HEK293T (cell line): ENCODE measurements at places on chromosomes 1 and 21.

GRCh38 chr1:53411541-53412152, 47.6 kb upstream of the DMRTB1 start:
- no peak for DNase-seq

GRCh38 chr1:160837558-160838205, 25.0 kb downstream of the CD244 start:
- no peak for DNase-seq

DNA sequence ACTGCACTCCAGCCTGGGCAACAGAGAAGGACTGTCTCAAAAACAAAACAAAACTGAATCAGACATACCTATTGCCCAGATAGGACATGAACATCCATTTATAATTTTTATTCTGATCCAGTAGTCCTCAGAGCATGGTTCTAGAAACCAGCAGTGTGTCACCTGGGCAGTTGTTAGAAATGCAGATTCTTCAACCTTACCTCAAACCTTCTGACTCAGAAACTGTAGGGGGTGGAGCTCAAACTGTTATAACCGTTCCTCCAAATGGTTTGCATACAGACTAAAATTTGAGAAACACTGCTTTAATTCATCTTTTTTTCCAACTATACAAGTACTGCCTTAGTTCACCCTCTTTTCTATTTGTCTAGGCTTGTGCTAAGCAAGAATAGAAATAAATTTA, 6.0 kb downstream of the NASP start:
- no peak for DNase-seq

DNA sequence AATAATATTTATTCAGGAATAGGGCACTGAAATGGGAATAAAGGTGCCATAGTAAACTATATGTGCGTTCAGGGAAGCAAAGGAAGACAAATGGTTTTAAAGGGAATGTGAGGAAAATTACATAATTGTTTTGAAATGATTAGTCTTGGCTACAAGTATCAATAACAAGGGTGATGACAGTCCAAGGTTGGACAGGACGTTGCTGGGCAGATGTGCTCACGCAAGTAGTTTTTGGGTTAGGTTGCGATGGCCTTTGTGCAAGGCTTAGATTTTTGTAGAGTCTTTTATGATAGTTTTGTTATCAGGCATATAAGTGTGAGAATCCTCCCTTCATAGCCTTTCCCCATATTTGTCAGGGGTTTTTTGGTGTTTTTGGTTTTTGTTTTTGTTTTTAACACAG, 57.0 kb downstream of the SPATA6 start:
- no peak for DNase-seq

DNA sequence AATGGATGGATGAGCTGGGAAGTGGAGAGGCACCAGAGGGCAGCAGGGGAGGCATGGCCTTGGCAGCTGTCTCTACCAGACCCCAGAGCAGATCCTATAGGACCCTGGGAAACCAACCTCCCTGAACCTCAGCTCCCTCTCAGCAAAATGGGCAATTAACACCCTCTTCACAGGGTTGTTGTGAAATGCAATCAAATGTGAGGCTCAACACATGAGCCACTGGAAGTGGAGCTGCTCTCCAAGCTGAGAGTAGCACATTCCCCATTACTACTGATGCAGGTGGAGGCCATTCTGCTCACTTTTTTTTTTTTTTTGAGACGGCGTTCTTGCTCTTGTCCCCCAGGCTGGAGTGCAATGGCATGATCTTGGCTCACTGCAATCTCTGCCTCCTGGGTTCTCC, 6.5 kb upstream of the SYNC start:
- no peak for DNase-seq

- DNase-seq: no peak
These were observed 2.9 kb downstream of the DDI2 start for GRCh38 chr1:15620155-15620545.

GRCh38 chr1:65955503-65955902, 162.8 kb downstream of the PDE4B start:
- no peak for DNase-seq

DNA sequence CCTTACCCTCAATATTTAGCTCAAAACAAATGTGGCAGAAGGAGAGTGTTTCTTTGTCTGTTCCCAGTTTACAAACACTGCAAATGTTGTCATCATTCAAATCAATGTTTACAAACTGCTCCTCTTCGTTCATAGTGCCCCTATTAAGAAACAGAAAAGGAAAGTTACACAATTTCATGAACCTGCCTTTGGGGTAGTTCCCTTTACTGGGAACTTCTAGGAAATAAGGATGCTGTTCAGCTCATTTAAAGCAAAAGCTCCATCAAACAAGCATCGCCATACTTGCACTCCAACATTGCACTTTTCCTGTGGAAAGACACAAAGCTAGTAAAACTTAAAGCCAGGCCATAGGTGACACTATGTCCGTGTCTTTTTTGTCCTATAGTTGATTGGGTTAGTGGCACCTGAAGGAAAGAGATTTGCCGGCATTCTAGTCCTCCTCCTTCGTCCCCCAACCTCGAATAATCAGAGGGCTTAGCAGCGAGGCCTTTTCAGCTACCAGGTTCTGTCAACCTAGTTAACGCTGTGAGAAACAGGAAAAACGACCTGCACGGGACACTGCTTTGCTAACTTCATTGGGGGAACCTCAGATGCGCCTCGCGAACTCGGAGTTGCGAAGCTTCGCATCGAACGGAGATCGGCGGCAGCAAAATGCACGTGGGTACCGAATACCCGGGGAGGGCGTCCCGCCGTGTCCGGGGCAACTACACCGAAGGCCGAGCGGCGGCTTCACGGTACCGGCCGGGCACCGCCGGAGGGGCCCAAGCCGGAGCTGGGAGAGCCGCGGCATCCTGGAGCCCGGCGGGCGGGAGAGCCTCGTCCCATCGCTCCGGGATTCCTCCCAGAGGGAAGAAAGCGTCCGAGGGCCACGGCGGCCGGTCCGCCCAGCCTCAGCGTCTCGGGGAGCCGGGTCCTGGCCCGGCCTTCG, 706 bp downstream of the C21orf91 start:
- peak; percentile 46 for DNase-seq

GRCh38 chr1:43225168-43225567, 44.6 kb upstream of the TMEM125 start:
- DNase-seq: no peak

DNA sequence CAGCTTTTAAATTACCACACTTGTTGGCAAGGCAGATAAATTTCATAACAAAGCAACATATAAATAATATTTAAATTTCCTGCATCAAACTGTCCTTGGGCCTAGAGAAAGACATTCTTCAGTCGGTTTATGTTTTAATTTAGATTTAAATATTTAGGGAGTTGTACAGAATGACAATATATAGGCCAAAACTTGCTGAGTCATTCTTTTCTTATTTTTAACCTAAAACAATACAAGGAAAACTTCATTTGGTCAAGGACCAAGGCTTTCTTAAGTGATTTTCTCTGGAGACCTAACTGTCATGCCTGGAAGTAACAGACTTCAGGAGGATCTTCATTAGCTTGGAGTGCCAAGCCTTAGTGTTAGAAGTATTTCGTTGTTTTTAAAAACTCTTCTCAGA, 5.6 kb downstream of the MAP10 start:
- no peak for DNase-seq

DNA sequence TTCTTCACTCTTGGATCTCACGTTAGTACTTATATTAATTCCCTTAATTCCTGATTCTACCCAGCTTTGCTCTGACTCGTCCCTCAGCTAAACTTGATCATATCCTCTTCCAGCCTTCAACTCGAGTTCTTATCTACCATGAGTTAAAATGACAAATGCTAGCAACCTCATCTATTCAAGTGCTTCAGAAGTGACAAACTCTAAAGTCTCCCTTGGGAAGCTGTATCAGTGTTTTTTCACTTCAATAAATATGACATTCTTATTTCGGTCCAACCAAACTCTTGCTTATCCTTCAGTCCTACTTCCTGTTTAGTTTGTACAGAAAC, 75.3 kb downstream of the FOXJ3 start:
- DNase-seq: no peak

DNA sequence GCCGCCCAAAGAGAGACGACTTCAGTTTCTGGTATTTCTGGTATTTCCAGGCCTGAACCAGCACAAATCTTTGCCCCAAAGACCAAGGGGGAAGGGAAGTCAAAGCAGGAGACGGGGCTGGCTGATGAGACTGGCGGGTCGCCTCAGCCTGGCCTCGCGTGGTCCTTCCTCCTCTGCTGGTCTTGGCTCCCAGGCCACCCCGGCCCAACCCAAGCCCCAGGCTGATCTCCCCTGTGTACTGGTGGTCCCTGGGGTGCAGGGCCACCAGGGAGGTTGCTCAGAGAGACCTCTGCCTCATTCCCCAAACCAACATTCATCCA, 19.9 kb downstream of the WNT4 start:
- DNase-seq: no peak

- DNase-seq: no peak
These were observed 1.9 kb upstream of the S100A3 start for GRCh38 chr1:153550827-153551500.

- DNase-seq: no peak
These were observed 2.1 kb upstream of the TNNI1 start for GRCh38 chr1:201423655-201424054.

DNA sequence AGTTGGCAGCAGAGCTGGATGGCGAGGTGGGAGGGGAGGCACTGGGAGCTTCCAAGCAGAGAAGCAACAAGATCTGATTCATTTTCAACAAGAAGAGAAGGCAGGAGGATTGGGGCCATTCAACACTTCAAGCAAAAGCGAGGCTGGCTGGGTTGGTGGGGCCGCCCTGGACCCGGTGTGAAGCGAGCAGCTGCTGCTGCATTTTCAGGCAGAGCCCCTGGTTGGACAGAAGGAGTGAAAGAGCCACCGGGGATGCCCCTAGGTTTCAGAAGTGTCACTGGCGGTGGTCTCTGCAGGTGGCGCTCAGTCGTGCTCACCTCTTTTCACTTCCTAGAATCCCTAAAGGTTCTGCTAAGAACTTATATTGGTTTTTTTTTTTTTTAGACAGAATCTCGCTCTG, 18.0 kb downstream of the SLC2A7 start:
- no peak for DNase-seq

DNA sequence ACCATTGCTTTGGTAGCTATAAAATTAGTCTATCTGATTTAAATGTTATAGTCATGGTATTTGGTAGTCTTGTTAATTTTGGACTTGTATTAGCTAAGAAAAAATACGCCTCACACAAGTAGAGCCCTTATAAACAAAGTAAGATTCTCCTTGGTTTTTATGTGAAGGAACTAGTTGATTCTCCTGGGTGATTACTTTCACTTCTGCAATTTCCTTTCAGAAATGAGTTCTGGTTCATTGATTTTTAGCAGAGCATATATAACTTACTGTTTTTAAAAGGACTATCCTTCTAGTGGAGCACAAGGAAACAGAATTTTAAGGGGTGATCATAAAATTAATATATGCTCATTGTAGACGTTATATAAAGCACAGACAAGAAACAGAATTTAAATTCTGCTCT, 120.1 kb downstream of the BACH1 start:
- no peak for DNase-seq
